GM23338 (cell line): ENCODE measurements at places on chromosomes 7 and 10.
A peak's percentile ranks its signal among the peaks of the same experiment; 100 is the strongest.

DNA sequence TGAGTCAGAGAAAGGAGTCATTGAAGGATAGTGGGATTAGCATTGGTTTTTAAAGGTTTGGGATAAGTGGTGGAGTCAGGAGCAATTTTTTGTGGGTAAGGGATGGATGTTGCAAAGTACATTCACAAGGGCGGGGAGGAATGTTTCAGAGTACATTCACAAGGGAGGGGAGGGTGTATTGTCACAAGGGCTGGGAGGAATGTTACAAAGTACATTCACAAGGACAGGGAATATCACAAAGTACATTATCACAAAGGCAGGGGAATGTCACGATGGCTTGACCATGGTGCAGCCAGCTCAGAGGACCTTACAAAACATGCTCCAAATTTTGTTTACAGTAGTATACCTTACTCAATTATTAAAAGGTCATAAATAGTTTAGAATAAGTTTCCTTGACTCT, 30.3 kb downstream of the C1GALT1 start:
- DNase-seq, result peak; percentile 83

DNA sequence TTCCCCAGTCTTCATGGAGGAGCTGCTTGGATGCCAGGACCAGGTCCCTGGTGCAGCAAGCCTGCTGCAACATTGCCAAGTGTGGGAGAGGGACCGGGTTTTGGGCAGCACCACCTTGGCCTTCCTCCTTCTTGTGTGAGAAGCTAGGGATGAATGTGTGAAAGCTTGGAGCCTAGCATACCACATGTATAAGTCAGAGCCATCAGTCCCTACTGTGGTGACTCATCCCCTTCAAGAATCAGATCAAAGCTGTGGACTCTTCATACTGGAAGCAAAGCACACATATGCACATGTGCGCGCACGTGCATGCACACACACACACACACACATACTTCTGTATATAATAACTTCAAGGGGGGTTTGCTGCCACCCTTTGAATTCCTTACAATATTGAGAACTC, 527.8 kb downstream of the LRMDA start:
- DNase-seq, result no peak

DNA sequence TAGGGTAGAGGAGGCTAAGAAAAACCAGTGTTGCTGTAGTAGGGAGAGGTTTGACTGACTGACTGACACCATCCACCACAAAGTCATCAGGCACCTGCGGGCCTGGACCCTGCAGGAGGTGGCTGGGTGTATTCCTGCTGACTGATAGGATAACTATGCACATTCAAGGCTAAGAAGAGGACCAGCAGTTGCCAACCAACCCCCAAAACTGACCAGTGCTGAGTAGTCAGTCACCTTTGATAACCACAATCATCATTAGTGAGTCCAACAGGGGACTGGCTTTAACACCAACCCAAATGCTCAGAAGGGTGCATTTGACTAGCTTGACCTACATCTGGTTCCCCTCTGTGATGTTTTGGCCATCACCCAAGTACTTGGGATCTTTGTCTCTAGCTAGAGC, 30.5 kb downstream of the PLXNA4 start:
- no peak for DNase-seq

- DNase-seq, result no peak
These were observed 40.3 kb downstream of the PTPRE start for GRCh38 chr10:127947211-127947610.

DNA sequence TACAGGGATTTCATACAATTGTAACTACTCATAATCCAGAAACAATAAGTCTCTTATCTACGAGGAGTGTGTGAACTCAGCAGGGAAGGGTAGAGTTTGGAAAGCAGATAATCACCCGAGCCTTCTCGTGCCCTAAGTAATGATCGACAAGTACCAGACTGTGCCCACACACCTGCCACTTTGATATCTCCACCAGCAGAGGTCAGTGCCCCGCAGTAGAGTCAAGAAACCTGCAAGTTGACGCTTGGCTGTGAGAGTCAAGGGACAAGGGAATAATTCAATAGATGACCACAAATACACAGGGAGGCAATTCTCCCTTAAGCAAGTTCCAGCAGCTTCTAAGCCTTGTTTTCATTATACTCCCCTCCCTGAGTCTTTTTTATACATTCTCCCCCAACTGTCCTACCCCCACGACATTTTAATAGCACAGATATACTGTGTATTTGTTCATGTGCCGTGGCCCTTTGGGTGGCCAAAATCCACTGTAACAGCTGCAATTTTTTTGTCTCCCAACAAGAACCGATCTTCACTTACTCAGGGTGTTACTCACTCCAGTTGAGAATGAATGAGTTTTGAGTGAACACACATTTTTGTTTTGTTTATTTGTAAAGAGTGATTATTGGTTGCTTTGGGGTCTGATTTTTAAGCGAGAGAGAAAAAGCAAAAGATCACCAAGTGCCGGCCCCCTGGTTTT, 106.9 kb upstream of the RHEB start:
- peak; percentile 77 for DNase-seq

- peak; percentile 99 for DNase-seq
These were observed at the start of gene GTPBP4 for GRCh38 chr10:987870-988666. Gene GTPBP4 (plus strand): TSS chr10:988434. CDS start chr10:988480, 46 bp downstream.
